ENCODE measurements at places on chromosomes 5 and 9.

DNA sequence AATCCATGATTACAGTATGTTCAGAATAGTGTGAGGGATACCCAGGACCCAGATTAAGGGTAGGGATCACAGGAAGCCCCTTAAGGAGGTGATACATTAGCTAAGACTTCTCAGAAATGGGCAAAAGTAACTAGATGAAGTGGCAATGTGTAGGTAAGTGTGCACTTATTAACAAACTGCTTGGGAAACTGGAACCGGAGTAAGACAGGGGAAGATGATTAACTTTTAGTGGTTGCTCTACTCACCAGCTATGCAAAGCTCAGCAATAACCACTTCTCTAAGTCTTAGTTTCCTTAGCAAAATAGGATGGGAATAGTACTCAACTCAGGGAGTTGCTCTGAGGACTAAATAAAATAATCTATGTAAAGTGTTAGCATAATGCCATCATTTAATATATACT lies 182.2 kb downstream of the MCTP1 start:
- no peak for DNase-seq

DNA sequence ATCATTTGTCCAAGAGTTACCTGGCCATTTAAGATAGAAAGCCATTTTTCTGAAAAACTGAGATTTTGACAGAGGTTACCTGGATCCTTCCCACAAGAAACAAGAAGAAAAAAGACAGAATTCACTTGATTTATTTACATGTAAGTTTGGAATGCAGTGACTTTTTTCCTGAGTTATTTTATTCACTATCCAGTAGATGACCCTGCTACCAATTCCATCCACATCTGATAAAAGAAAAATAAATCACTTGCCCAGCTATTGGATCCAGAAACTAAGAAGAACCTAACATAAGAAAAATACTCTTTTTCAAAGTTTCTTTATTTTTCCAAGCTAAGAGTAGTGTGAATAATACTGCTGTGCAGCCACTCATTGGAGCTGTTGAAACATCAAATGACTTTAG lies 275.2 kb downstream of the CETN3 start:
- no peak for DNase-seq

GRCh38 chr5:61245486-61245885 lies 83.2 kb upstream of the SMIM15 start:
- DNase-seq: no peak

GRCh38 chr5:110536120-110537115 lies 190.1 kb downstream of the TMEM232 start:
- no peak for DNase-seq

- no peak for DNase-seq
Measured at GRCh38 chr5:52262844-52263243, 524.9 kb upstream of the ITGA1 start.

DNA sequence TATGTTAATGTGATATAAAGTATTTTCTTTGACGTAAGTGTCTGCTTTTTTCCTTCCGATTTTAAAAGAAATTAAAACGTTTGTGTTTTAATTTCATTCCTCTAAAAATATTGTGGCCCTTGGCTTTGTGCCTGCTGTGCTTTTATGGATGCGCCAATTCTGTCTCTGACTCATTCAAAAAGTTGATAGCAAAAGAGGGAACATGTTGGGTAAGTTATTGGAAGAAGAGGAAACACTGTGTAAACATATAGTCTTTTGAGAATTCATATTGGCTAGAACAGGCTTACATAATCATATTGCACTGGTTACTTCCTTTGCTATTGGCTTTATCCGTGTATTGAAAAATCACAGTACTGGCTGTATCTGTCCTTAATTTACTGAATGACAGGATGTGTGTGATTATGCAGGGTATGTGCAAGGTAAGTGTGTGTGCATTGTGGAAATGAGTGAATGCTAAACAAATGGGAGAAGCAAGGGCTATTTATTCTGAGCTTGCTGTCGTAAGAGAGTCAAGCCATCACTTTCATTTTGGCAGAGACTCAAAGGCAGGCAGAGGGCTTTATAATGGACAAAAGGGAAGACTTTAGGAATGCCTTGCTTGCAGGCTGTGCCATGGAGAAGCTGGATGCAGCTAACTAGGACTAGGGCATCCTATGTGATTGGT lies 67.8 kb downstream of the SGCD start:
- DNase-seq: no peak

DNA sequence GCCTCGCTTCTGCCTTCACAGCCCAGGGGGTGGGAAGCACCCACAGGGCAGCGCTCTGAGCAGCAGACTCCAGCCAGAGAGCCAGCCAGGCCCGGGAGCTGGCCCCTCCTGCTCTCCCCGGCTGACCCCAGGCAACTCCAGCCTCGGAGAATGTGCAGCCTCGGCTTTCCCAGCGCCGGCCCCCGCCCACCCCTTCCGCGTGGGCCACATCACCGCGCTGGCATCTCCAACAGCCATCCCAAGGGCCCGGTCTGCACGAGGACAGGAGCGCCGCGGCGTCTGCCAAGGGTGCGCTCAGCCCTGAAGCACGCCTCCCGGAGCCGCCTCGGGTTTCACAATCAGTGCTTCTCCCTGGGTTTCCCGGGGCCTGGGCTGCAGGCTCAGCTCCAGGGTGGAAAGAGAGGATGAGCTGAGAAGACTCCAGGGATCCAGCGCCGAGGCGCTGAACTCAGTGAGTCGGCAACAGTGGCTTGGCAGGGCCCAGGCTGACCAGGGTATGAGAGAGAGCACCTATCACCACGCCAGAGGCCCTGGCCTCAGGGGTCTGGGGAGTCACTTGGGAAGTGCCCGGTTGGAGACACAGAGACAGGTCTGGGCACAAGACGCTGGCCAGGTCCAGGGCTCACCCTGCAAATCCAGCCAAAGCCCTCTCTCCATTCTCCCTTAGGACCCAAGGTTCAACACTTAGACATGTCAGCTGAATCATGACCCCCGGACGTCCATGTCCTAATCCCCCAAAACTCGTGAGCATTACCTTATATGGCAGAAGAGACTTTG lies 79.6 kb downstream of the ADAMTS2 start:
- DNase-seq: no peak

- DNase-seq: no peak
Measured at GRCh38 chr9:72538921-72539702, 17.7 kb downstream of the TMC1 start.

DNA sequence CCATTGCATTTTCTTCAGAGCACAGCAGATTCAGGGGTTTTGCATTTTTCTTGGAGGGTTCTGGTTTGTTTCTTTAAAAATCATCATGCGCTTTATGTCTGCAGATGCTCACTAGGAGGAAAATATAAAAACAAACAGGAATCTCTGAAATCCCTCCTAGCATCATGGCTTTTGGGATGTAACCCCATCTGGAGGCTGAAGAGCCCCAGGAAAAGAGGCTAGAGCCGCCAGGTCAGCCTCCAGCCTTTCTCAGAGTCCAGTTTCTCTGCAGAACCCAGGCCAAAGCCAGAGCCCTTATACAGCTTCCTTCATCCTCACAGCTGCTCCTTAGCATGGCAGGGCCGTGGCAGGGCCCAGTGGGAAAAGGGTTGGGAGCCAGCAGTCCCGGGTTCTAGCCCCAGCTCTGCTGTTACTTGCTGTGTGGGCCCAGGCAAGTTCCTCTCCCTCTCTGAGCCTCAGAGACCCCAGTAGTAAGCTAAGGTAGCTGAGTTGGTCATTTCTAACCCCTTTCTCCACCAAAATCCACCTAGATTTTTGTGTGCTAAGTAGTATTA lies 62.1 kb downstream of the PAX5 start:
- DNase-seq: no peak

GRCh38 chr5:73230264-73231245 lies 57.6 kb downstream of the TMEM174 start:
- DNase-seq: no peak

DNA sequence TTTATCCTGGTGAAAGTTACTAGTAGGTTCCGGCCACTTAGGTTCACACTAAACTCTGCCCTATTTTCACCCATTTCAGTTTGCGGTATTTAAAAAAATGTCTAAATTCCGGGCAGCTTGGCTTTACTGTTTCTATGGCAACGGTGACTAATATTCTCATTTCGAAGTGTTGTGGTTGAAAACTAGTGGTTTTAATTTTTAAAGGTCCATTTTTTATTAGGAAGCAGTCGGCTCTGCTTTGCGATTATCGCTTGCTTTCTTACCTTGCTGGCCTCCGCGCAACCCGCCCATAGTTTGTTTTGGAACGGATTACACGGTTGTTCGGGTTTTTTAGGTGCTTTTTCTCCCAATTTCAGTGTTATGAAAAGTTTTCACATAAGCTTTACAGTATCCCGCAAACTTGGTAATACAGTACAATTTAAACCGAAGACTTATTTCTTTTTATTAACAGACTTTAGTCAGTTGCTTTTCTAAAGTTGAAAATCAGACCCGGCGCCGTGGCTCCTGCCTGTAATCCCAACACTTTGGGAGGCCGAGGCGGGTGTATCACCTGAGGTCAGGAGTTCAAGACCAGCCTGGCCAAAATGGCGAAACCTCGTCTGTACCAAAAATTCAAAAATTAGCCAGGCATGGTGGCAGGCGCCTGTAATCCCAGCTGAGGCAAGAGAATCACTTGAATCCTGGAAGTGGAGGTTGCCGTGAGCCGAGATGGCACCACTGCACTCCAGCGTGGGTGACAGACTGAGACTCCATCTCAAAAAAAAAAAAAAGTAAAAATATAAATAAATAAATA lies 1.6 kb downstream of the KDM4C start:
- DNase-seq: no peak

- DNase-seq: no peak
Measured at GRCh38 chr5:33074548-33074947, 363.4 kb downstream of the NPR3 start.

DNA sequence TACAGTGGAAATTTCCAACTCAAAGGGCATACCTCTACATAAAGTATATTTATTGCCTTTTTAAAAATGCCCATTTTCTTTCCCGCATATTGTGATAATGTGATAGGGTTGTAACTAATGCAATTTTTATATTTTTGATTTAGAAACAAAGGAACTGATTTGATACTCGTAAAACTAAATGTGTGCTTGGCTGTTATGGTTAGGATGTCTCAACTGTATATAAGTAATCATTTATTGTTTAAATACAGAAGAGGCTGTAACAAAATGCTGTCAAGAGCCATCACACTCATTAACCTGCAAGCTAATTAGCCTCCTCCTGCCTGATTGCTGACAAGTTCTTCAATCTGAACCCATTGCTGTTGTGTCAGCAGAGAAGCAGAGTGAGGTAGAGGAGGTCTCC lies 149.2 kb downstream of the PBX3 start:
- DNase-seq: no peak

GRCh38 chr9:38765101-38765500 lies 45.2 kb upstream of the FAM240B start:
- no peak for DNase-seq

DNA sequence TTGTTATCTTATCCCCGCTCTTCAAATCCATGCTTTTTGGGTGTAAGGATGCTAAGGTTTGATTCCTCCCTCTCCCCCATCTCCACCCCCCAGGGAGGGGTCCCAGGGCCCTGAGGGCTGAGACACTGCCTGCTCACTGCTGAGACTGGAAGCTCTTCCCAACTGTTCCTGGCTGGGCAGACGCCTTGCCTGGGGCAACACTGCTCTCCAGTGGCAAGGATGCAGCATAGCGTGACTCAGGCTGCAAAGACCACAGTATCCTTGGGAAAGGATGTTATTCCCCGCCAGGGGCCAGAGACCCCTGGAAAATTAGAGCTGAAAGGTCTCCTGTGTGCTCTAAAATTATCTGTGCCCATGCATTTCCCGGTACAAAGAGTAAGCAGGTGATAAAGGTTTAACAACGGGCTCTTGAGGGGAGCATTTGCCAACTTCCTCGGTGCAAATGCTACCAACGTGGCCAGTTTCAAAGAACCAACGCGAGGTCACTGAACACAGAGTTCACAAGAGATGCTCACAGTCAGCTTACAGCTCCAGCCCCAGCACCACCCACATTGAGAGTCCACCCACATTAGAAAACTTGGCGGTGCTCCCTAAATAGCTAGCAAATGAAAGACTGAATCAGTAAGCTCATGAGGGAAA lies 271.9 kb downstream of the NSG2 start:
- no peak for DNase-seq

DNA sequence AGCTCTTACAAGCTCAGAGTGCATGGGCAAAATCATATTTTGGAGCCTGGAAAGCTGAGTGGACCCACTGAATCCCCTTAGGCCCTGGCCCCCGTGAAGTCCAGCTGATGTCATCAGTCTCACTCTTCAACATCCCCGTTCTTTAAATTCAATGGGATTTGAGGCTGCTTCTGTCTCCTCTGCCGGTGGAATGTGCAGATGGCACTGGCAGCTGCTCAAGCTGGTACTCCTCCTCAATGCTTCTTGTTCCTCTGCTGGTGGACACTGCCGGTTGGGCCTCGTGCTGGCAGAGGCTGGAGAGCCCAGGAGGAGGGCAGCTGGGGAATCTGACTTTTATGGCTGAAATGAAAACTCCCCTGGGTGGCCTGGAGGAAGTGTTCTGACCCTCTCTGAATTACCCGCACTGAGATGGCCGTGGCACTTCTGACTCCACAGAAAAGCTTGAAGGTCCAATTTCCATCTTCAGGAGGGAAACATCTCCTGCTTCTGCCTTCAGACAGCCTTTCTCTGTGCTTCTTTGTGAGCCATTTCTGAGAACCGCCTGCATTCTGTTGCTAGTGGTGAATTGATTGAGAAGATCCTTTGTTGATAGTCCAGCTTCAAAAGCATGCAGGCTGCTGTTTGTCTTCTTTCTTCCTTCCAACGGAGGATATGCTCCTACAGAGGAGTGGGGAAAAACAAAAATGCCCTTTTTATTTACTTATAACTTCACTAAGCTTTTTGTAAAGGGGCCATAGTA lies 298.9 kb downstream of the TMEM38B start:
- no peak for DNase-seq

GRCh38 chr5:54944364-54944763 lies 41.0 kb downstream of the ESM1 start:
- no peak for DNase-seq

GRCh38 chr9:131227112-131227958 lies 49.0 kb downstream of the FAM78A start:
- no peak for DNase-seq

DNA sequence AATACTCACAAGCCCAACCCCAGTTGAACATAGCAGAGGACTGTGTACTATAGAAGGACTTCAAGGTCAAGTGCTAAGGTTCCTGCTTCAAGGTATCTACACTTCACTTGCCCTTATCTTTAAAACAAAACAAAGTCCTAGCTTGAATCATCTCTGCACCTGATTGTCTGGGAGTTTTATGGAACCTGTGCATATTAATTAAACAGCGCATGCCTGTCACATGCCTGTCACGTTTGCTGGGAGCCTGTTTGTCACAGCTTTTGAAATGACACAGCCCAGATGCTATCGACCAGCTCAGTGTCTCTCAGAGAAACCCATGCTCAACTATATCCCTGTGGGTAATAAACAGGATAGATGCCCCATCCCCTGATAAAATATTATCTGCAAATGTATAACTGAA lies 476.0 kb downstream of the ZSWIM6 start:
- no peak for DNase-seq

GRCh38 chr5:151770383-151771258 lies 1.1 kb upstream of the G3BP1 start:
- DNase-seq: peak; percentile 65

- DNase-seq: no peak
Measured at GRCh38 chr9:23841304-23841703, 15.3 kb upstream of the ELAVL2 start.

GRCh38 chr9:21995666-21996398 lies 1.2 kb downstream of the CDKN2B-AS1 start:
- peak; percentile 26 for DNase-seq

Data from esophagus squamous epithelium (tissue), 5 donors.